ENCODE measurements at places on chromosomes 7 and 10. TPM values are rescaled to one million over a fixed set of nuclear protein-coding genes. Genes with fewer than 3 reads are reported as not detected.

DNA sequence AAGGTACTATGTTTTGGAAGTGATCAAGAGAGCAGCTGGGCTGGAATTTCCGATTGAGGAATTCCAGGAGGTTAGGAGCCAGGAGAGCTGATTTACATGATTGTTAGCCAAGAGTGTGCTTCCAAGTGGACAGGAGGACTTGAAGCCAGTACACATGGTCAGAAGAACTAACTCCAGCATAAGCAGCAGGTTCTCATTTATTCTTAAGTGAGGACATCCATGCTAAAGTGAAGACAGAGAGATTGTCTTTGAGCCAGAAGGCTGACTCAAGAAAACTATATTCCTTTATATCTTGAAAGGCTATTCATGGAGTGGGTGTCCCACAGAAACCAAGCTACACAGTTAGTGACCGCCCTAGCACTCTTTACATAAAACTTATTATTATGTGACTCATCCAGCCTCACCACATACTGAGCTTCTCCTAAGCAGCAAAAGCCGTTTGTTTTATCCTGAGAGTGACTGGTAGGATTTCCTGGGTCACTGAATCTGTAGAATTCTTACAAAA is 56.7 kb upstream of the SEMA3A start:
- H3K36me3 ChIP-seq, result no peaks in the 10 kb centered on the region
- no peaks in the 10 kb centered on the region for H3K27me3 ChIP-seq

GRCh38 chr7:88668591-88668990 is 90.9 kb upstream of the ZNF804B start:
- H3K36me3 ChIP-seq, result no peaks in the 10 kb centered on the region
- no peak overlapping the region for H3K4me3 ChIP-seq
- H3K27me3 ChIP-seq, result no peaks in the 10 kb centered on the region
- H3K4me1 ChIP-seq, result peaks cover 4% of the 10 kb centered on the region
- no peak overlapping the region for H3K27ac ChIP-seq
- DNase-seq, result no peak

GRCh38 chr7:47710201-47710935 is 128.5 kb upstream of the TNS3 start:
- no peak overlapping the region for H3K27ac ChIP-seq
- no peaks in the 10 kb centered on the region for H3K4me1 ChIP-seq
- no peaks in the 10 kb centered on the region for H3K27me3 ChIP-seq
- H3K4me3 ChIP-seq, result no peak overlapping the region
- DNase-seq, result peak; percentile 62

DNA sequence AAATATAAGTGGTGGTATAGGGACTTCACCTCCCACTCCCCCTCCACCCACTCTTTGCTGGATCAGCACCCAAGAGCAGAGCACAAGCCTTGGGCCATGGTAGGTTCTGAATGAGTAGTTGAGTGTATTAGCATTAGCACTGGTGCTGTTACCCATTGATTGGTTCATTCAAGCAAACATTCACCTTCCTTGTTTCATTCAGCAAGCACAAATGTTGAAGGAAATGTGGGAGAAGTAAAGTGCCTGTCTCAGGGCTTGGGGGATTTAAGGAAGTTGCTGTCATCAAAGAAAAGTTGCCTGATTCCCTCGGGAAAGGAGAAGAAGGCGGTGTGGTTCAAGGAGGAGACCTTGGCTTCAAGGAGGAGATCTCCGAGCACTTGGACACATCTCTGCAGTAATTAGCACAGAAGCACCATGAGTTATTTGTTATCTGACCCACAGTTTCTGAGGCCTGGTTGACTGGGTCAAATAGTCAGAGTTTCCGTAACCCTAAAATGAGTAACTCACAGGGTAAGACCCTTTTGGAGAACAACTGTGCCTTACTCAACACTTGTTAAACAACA is 17.3 kb downstream of the IL2RA start:
- H3K27ac ChIP-seq, result no peak overlapping the region
- H3K36me3 ChIP-seq, result no peaks in the 10 kb centered on the region
- no peak for DNase-seq
- peaks cover 11% of the 10 kb centered on the region for H3K27me3 ChIP-seq
- H3K4me3 ChIP-seq, result no peak overlapping the region
- H3K4me1 ChIP-seq, result no peaks in the 10 kb centered on the region

GRCh38 chr7:106054971-106055532 is 57.1 kb downstream of the SYPL1 start:
- peaks cover 12% of the 10 kb centered on the region for H3K27me3 ChIP-seq
- no peaks in the 10 kb centered on the region for H3K36me3 ChIP-seq
- H3K4me3 ChIP-seq, result no peak overlapping the region
- no peak overlapping the region for H3K27ac ChIP-seq

The BTBD16 gene
- total RNA-seq, result not detected

- no peak overlapping the region for H3K4me3 ChIP-seq
- DNase-seq, result no peak
- H3K27ac ChIP-seq, result no peak overlapping the region
- no peaks in the 10 kb centered on the region for H3K27me3 ChIP-seq
Measured at GRCh38 chr7:126843883-126844282, 408.9 kb downstream of the GRM8 start.

DNA sequence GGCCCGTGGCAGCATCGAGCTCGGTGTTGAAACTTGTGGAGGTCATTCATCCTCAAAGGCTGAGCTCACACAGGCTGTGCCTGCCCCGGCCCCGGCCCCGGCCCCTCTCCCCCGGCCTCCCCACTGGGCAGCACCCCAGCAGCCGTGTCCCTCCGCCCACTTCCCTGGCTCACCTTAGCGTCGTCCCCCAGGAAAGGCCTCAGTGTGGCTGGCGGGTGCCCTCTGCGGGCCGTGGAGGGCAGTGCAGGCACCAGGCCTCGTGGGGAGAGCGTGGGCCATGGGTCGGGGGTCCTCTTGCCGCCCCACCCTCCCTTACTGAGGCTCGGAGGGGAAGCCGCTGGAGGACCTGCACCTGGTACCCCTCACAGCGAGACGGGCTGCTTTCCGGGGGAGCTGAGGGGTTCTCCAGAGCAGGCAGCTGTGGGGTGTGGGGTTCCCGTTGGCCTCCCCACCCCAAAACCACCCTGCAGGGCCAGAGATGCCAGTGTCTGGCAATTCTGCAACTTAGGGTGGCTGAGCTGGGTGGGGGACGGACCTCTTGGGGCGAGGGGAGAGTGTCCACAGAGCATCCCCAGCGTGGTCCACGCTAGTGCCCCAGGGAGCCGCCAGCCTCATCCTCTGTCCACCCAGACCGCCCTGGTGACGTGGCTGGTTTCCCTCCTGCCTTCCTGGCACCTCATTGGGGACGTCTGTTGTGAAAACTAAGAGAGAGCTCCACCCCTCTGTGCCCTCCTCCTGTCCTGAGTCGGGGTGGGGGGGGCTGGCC is 44.2 kb upstream of the DPYSL4 start:
- H3K27ac ChIP-seq, result no peak overlapping the region
- no peaks in the 10 kb centered on the region for H3K27me3 ChIP-seq
- DNase-seq, result no peak
- H3K4me3 ChIP-seq, result no peak overlapping the region
- no peaks in the 10 kb centered on the region for H3K4me1 ChIP-seq

GRCh38 chr7:114864278-114864677 is 57.6 kb upstream of the MDFIC start:
- H3K36me3 ChIP-seq, result no peaks in the 10 kb centered on the region
- no peak overlapping the region for H3K4me3 ChIP-seq
- no peaks in the 10 kb centered on the region for H3K4me1 ChIP-seq
- H3K27me3 ChIP-seq, result no peaks in the 10 kb centered on the region
- no peak overlapping the region for H3K27ac ChIP-seq

DNA sequence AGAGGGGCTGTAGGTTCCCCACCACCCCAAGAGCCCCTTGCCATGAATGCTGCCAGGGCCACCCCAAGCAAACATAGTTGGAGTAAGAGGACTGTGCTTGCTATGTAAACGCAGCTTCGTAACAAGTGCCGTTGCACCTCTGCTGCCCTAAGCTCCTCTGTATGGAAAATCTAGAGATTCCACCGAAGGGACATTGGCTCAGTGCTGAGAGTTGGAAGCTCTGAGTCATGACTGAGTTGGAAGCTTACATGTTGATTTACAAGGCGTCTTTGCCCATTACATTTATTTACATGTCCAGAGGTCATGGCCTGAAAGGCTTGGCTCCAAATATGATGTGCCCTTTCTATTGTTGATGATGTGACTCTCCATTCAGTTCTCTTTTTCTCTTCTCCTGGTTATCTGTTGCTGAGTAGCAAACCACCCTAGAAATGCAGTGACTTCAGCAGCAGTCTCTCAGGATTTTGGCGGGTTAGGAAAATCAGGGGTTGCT is 233.1 kb upstream of the TCF7L2 start:
- peaks cover 3% of the 10 kb centered on the region for H3K4me1 ChIP-seq
- H3K27ac ChIP-seq, result no peak overlapping the region
- no peak overlapping the region for H3K4me3 ChIP-seq
- no peaks in the 10 kb centered on the region for H3K36me3 ChIP-seq

DNA sequence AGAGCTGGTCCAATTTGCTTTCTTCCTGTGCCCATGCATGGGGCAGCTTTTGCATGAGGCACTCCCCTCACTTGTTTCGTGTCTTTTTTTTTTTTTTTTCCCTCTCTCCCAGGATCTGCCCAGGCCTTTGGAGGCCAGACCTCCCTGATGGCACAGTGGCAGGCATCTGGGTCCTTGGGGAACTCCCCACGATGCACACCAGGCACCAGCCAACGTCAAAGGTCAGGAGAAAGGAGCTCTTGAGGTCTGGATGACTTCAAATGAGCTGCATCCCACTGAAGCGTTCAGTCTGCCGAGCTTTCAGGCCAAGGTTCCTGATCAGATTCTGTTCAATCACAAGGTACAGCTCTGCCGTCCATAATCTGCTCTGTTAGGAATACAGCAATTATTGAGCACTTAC is 97.2 kb upstream of the CARD11 start:
- no peaks in the 10 kb centered on the region for H3K27me3 ChIP-seq
- no peak for DNase-seq
- no peaks in the 10 kb centered on the region for H3K4me1 ChIP-seq
- no peak overlapping the region for H3K4me3 ChIP-seq
- no peak overlapping the region for H3K27ac ChIP-seq

- H3K4me3 ChIP-seq, result no peak overlapping the region
- DNase-seq, result no peak
- no peaks in the 10 kb centered on the region for H3K27me3 ChIP-seq
- peaks cover 3% of the 10 kb centered on the region for H3K36me3 ChIP-seq
- H3K27ac ChIP-seq, result no peak overlapping the region
- no peaks in the 10 kb centered on the region for H3K4me1 ChIP-seq
Measured at GRCh38 chr10:110967009-110967630, 47.7 kb downstream of the SHOC2 start.

DNA sequence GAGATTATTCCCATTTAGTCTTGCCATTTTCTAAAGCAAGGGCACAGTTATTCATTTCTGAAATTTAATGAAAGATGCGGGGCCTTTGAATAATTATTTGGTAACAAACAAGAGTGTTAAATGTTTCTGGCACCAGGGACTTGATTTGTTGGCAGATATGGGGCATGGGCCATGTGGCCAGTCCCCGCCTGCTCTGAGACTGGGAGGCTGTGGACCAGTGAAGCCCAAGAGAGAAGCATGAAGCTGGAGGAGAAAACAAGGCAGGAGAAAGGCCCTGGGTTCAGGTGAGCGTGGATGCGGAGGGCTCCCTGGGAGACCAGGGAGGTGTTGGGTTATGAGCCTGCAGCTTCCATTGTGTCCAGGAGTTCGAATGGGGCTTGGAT is 378.5 kb downstream of the TCERG1L start:
- H3K27ac ChIP-seq, result no peak overlapping the region
- DNase-seq, result no peak
- no peaks in the 10 kb centered on the region for H3K36me3 ChIP-seq
- no peaks in the 10 kb centered on the region for H3K27me3 ChIP-seq

DNA sequence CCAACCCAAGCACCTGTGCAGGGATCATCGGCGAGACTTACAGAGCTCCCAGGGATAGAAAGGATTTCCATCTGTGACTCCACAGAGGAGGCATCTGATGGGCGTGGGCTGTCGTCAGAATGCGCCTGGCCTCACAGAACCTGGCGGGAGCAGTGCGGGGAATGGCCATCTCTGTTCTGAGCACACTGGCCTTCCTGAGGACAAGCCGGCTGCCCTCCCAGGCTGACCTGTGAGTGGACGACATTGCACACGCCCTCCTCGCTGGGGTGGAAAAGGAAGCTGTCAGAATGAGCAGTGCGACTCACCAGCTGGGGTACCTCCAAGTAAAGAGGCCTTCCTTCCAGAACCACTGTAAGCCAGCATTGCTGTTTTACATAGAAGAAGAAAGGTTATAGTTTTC is 234.6 kb upstream of the PITRM1 start:
- H3K4me1 ChIP-seq, result no peaks in the 10 kb centered on the region
- DNase-seq, result peak; percentile 22
- peaks cover 4% of the 10 kb centered on the region for H3K27me3 ChIP-seq
- H3K27ac ChIP-seq, result no peak overlapping the region
- H3K4me3 ChIP-seq, result no peak overlapping the region

- peaks cover 3% of the 10 kb centered on the region for H3K36me3 ChIP-seq
- H3K27me3 ChIP-seq, result no peaks in the 10 kb centered on the region
- H3K4me3 ChIP-seq, result no peak overlapping the region
- no peak for DNase-seq
- H3K4me1 ChIP-seq, result peaks cover 15% of the 10 kb centered on the region
Measured at GRCh38 chr7:24745355-24745754, 11.9 kb downstream of the GSDME start.

- H3K4me3 ChIP-seq, result no peak overlapping the region
- no peaks in the 10 kb centered on the region for H3K27me3 ChIP-seq
- peaks cover 10% of the 10 kb centered on the region for H3K4me1 ChIP-seq
- H3K27ac ChIP-seq, result no peak overlapping the region
- no peak for DNase-seq
Measured at GRCh38 chr10:60951272-60951724, 7.3 kb upstream of the RHOBTB1 start.

The UNCX gene
- not detected for total RNA-seq

The TMEM26 gene
- total RNA-seq, result 0.18 TPM

- no peaks in the 10 kb centered on the region for H3K4me1 ChIP-seq
- H3K27me3 ChIP-seq, result no peaks in the 10 kb centered on the region
- no peak for DNase-seq
- H3K36me3 ChIP-seq, result no peaks in the 10 kb centered on the region
Measured at GRCh38 chr10:66455304-66455703, 470.5 kb upstream of the LRRTM3 start.

- H3K27me3 ChIP-seq, result no peaks in the 10 kb centered on the region
- DNase-seq, result no peak
- no peak overlapping the region for H3K4me3 ChIP-seq
- no peak overlapping the region for H3K27ac ChIP-seq
- no peaks in the 10 kb centered on the region for H3K4me1 ChIP-seq
- H3K36me3 ChIP-seq, result peaks cover 23% of the 10 kb centered on the region
Measured at GRCh38 chr7:30012757-30013156, 13.7 kb downstream of the FKBP14 start.

DNA sequence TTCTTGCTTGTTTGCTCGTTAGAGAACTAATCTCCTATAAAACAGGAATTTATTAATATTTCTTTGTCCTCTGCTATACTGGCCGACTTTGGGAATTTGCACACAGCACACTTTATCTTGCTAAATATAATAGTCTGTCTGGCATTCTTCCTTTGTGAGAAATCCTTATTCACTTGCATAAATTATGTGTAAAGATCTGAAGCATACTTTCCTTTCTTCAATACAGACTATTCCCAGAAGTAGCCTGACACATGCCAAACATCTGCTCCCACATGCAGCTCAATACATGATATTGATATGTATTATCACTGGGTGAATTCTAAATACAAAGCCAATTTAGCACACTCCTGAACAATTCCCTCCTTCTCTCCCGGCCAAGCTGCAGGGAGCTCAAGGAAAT is 273.9 kb downstream of the GRM8 start:
- DNase-seq, result no peak
- no peak overlapping the region for H3K27ac ChIP-seq
- H3K27me3 ChIP-seq, result no peaks in the 10 kb centered on the region

The ADRB1 gene
- total RNA-seq, result 0.62 TPM
